Neural crest cell (in vitro differentiated cells): ENCODE measurements at places on chromosomes 1 and 21.
A peak's percentile ranks its signal among the peaks of the same experiment; 100 is the strongest.

DNA sequence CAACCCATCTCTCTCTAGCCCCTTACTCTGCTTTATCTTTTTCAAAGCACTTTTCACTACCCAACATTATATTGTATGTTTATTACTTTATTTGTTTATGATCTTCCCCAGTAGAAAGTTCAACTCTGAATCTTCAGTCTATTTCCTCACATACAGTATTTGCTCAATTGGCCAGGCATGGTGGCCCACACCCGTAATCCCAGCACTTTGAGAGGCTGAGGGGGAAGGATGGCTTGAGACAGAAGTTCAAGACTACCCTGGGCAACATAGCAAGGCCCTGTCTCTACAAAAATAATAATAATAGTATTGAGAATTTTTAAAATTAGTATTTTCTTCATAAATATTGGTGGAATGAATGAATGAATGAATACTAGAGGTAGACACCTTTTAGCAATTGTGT is 1.2 kb downstream of the STPG1 start:
- DNase-seq = no peak

- DNase-seq = no peak
These were observed 280.5 kb upstream of the SGIP1 start for GRCh38 chr1:66253330-66253921.

DNA sequence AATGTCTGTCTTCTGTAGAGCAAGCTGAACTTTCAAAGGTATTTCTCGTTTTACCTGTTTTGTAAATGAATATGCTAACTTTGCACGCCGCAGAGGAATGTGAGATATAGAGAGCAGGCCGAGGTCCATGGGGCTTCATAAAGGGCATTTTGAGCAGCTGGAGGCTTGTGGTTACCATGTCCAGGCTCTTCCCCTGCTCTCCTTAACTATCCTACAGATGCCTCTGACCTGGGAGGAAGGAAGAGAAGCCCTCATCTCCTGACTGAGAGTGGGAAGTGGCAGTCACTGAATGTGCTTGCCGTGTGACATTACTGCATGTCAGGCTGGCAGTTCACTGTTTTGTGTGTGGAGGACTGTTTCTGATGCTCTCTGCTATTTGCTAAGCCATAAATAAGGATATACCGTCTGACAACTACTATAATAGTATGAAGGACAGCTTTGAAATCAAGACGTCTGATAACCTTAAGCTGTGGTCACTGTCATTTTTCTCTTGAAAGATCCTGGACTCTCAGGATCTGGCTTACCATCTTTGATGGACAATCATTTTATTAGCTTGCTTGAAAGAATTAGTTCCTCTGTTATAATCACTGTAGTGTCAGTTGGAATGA is 92.2 kb downstream of the DYRK1A start:
- DNase-seq = no peak

GRCh38 chr1:106366627-106367319 is 689.7 kb upstream of the PRMT6 start:
- no peak for DNase-seq

DNA sequence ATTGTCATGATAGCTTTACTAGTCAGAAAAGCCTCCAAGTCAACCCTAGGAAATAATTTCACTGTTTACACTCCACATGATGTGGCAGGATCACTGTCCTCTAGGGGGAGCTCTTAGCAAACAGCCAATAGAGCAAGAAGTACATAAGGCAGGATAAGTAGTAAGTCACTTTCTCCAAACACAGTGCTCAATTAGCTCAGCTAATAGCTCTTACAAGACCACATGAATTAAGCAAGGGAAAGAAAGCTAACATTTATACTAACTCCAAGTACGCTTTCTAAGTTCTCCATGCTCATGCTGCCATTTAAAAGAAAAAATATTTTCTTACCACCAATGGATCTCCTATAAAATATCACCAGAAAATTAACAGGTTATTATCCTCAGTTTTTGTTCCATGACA is 66.9 kb upstream of the LRIF1 start:
- DNase-seq = peak; percentile 51

GRCh38 chr21:39523399-39523798 is 71.6 kb downstream of the SH3BGR start:
- DNase-seq = no peak

DNA sequence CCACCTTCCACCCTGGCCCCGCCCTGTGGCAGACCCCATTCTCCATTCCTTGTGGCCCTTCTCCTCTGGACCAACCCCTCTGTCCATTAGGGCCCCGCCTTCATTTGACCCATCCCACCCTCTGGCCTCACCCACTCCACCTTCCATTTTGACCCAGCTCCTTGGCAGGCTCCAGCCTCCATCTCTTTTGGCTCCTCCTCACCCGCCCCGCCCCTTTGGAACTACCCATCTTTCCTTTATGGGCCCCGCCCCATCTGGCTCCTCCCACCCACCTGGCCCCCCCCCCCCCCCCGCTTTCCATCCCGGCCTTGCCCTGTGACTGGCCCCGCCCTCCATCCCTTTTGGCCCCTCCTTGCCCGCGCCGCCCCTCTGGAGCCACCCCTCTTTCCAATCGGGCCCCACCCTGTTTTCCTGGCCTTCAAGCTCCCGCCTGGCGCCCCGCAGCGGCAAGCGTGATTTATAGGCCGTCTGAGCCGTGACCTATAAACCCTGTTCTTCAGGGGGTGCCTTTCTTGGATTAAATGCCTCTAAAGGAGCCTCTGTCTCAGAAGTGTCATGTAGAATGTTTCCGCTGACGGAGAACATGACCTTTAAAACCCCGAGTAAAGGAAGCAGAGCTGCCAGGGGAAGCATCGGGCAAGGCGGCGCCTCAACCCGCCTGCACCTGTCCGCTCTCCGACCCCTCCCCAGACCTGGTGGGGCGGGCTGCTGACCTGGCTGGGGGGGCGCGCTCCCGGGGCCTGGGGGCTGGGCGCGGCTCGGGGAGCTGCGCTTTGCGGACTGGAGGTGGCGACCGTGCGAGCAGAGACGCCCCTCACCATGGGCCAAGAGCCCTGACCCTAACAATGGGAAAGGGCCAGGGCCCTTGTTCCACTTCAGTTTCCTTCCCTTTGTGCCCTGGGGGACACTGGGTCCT is 178.0 kb downstream of the CAMTA1 start:
- DNase-seq = peak; percentile 72
